ENCODE measurements at places on chromosomes 13 and 19.

DNA sequence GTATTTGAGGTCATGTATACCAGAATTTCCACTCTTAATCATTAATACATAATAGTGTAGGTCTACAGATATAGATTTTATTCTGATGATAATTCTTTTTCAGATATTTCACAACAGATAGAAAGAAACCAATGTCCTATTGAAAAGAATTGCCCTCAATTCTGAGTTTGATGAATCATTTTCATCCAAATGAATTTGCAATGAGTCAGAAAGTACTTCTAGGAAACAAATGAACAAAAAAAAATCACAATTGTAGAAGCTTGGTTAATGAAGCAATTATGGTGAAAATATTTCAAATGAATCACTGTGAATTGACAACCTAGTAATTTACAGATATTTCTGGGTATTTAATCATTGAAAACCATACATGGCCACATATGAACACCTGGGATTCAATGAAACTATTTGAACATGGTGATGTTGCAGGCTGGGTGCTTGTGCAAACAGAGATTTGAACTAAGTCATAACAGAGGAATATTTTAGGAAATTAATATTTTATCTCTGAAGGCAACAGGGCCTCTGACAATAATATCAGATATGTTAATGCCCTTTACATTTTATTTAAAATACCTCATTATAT is 360.9 kb downstream of the SLITRK5 start:
- DNase-seq = no peak

GRCh38 chr19:2477141-2477710 is 1.3 kb downstream of the GADD45B start:
- DNase-seq = no peak

DNA sequence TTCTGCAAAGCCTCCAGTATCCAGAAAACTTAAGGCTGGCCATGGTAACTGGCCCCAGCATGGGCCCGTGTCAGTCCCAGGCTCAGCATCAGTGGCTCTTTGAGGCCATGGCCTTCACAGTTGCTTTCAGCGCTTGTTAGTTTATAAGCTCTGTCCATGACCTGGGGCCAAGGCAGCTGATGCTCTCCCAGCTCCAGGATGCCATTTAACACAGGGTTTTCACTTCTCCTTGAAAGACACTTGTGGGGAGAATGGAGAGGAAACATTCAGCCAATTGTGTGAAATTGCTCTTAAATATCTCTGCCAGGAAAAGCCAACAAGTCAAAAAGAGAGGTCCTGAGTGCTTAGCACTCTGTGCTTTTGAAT is 321.3 kb downstream of the FOXO1 start:
- DNase-seq = no peak

- no peak for DNase-seq
These were observed 764.9 kb upstream of the SLITRK5 start for GRCh38 chr13:86906127-86906874.

GRCh38 chr13:73714522-73714921 is 419.7 kb downstream of the KLF12 start:
- DNase-seq = no peak

DNA sequence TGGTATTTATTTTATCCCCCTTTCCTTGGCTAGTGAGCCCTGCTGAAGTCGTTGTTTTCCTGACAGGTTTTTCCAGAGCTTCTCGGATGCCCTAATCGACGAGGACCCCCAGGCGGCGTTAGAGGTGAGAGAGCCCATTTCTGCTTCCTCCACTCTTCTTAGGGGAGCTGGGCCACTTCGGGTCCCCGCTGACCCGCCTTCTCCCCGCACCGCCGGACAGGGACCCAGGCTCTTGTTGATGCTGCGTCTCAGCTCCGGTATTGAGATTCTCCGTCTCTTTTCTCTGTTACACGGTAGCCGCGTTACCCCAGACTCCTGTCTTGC is 306 bp downstream of the SUGT1 start:
- DNase-seq = no peak

- DNase-seq = no peak
These were observed 13.7 kb upstream of the SIGLEC10 start for GRCh38 chr19:51431124-51431523.

DNA sequence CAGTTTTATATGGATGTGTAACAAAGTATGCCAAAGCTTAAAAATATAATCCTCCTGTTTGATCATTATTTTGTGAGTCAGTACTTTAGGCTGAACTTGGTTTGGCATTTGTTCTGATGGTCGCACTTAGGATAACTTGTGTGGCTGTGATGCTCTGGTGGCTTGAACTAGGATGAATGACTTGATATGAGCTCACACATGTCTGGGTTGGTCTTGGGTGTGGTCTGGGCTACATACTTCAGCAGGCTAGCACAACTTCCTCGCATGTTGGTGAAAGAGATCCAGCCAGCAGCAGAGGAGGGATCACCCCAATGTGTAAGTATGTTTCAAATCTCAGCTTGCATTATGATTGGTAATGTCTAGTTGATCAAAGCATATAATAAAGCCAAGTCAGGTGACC is 969.1 kb upstream of the PCDH9 start:
- no peak for DNase-seq

DNA sequence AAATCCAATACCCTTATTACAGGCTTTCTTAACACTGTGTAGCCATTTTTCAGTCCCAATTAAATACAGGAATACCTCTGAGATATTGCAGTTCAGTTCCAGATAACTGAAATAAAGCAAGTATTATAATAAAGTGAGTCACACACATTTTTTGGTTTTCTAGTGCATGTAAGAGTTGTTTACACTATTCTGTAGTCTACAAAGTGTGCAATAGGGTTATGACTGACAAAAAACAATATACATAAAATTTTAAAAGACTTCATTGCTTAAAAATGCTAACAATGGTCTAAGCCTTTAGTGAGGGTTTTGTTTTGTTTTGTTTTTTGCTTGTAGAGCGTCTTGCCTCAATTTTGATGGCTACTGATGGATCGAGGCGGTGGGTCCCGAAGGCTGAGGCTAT is 434.4 kb upstream of the NBEA start:
- no peak for DNase-seq

- DNase-seq = no peak
These were observed 27.4 kb upstream of the AKT2 start for GRCh38 chr19:40312533-40312932.

DNA sequence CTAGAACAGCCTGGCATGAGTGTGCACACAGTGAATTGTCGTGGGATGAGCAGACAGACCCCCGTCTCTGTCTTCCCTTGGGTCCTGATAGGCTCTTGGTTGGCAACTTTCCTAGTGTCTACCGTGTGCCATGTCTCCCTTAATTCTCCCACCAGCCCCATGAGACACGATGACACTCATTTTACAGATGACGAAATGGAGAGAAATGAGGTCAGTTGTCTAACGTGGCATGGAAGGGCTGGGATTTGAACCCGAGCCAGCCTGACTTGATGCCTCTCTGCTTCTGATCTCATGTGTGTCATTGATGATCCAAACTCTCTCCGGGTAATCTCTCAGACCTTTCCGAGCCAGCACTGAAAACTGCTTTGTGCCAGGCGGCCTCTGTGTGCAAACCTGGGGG is 8.4 kb upstream of the KLK14 start:
- DNase-seq = no peak

Measured in activated T-cell treated with anti-CD3 and anti-CD28 coated beads for 48 hours (primary cell).